Small intestine (tissue), 16 donors: ENCODE measurements at places on chromosomes 11 and 22.

DNA sequence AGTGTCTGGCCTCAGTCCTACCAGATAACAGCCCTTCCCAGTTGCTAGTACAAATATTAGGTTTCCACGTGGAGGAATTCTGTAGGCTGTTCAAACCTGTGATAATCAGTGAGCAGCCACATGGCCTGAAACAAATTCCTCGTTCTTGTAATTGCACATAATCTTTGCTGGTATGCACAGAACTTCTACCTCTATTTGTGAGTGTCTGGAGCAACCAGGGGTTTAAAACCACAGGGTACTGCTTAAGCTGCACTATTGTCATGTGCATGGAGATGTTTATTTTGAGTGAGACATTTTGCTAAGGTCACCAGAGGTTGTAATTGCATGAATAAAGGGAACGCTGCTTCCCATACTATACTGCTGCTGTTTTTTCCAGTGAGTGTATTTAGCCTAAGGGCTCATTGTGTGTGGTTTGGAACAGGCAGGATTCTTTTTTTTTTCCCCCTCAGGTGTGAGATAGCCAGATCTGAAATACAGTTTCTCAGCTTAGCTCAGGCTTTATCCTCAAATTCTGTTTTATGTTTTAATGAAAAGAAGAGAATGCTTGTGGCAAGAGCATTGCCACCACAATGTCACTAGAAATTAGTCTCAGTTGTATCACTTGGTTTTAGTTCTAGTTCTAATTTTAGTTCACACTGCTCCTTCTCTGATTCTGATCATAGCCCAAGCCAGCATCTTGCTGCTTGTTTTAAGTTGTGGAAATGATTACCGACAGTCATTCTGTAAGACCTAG lies 60.5 kb downstream of the CYB5R2 start:
- H3K4me1 ChIP-seq = no peaks in the 10 kb centered on the region
- no peaks in the 10 kb centered on the region for H3K27me3 ChIP-seq
- no peak overlapping the region for H3K4me3 ChIP-seq
- no peaks in the 10 kb centered on the region for H3K36me3 ChIP-seq
- H3K27ac ChIP-seq = no peak overlapping the region

GRCh38 chr11:83540112-83540675 lies 254.0 kb upstream of the CCDC90B start:
- peaks cover 13% of the 10 kb centered on the region for H3K4me1 ChIP-seq
- H3K4me3 ChIP-seq = no peak overlapping the region

GRCh38 chr11:95296621-95297025 lies 65.6 kb upstream of the SESN3 start:
- no peak for DNase-seq
- no peaks in the 10 kb centered on the region for H3K27me3 ChIP-seq
- H3K36me3 ChIP-seq = no peaks in the 10 kb centered on the region

DNA sequence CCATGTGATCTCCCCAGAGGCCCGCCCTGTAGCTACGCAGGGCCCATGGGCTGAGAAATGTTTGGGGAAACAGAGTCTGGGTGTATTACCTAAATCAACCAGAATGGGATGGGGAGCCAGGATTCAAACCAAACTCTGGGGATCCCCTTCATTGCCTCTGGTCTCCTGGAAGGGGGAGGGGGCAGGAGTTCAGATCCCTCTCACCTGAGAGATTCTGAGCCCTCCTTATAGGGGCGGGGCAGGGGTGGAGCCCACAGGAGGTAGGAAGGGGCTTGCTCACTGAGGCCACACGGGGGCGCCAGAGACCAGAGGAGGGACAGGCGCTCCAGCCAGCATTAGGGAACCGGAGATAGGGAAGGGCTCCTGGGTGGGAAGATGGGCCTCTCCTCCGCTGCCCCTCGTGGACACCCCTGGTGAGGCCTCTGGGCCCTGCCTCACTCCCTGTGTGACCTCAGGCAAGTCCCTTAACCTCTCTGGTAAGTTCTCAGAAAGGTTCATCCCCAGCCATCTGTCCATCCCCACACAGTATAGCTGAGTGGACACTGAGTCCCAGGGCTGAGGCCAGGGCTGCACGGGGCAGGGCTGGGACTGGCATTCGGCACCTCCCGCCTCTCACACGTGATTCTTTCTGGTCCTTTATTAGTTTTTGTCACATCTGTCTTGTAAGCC lies 2.7 kb upstream of the CDC42BPG start:
- peak; percentile 97 for DNase-seq
- no peak overlapping the region for H3K4me3 ChIP-seq
- peak overlapping the region; percentile 13 for H3K27ac ChIP-seq
- H3K36me3 ChIP-seq = no peaks in the 10 kb centered on the region
- H3K4me1 ChIP-seq = peaks cover 63% of the 10 kb centered on the region
